ENCODE measurements at places on chromosomes 3 and 15. TPM values are rescaled to one million over a fixed set of nuclear protein-coding genes. Genes with fewer than 3 reads are reported as not detected.
A peak's percentile ranks its signal among the peaks of the same experiment; 100 is the strongest.

GRCh38 chr3:143321058-143321769 is 201.6 kb downstream of the CHST2 start:
- no peak for DNase-seq

GRCh38 chr3:161104561-161105551 is at the start of gene B3GALNT1:
Gene B3GALNT1 (minus strand): TSS chr3:161105349. CDS start chr3:161086754, 18,595 bp downstream.
- DNase-seq = peak; percentile 28

- DNase-seq = peak; percentile 53
Observed at GRCh38 chr3:8869613-8870012, 93.7 kb downstream of the RAD18 start.

DNA sequence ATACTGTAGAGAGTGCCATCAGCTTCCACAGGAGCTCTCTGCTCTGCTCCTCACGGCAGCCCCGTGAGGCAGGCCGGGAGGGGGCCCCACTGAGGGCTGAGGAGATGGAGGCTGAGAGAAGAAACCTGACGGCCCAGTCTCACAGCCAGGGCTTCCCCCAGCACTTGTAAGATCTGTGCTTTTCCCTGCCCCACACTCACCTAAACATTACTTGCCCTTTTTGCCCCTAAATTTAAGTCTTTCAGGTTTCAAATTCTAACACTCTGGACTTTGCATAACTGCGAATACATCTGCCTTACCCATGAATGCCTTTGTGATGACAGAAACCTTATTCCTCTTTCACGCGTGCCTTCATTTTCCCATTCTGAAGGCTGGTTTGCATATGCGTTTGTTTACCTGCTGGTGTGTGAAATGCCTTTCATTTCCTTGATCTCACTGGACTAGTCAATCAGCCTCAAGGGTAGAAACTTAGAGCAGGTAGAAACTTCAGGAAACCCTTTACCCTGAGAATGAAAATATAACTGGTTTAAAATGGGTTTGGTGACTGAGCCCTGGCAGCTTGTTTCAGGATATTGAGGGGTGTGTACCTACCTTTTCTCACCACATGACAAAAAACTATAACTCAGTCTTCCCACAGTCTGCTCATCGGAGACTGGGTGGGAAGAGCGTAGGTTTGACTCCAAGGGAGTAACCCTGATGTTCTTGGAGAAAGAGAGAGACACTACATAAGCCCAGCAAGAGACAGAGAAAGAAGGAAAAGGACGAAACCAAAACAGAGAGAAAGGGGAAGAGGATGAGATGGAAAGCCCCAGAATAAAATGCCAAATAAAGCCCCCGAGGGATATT is 20.1 kb downstream of the SLC12A8 start:
- no peak for DNase-seq

Gene CTNNB1
- total RNA-seq = 490 TPM
